ENCODE measurements at places on chromosomes 3 and 15.

DNA sequence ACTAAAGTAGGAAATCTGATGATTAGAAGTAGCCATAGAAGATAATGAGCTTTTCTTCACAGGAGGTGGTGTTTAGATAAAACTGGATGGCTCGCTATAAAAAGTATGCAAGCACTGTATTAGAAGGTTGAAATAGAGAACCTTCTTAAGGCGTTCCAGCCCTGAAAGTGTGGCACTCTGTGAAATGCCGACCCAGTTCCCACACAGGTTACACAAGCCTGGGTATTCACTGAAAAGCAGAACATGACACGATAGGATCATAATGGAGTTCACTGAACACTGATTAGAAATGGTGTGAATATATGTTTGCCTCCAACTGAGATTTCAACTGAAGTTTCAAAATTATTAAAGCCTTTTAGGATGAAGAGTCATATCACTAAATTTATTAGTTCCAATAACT lies 15.0 kb upstream of the LRRC34 start:
- H3K27me3 ChIP-seq, result no peaks in the 10 kb centered on the region
- no peak for DNase-seq
- H3K27ac ChIP-seq, result no peak overlapping the region
- no peaks in the 10 kb centered on the region for H3K36me3 ChIP-seq

DNA sequence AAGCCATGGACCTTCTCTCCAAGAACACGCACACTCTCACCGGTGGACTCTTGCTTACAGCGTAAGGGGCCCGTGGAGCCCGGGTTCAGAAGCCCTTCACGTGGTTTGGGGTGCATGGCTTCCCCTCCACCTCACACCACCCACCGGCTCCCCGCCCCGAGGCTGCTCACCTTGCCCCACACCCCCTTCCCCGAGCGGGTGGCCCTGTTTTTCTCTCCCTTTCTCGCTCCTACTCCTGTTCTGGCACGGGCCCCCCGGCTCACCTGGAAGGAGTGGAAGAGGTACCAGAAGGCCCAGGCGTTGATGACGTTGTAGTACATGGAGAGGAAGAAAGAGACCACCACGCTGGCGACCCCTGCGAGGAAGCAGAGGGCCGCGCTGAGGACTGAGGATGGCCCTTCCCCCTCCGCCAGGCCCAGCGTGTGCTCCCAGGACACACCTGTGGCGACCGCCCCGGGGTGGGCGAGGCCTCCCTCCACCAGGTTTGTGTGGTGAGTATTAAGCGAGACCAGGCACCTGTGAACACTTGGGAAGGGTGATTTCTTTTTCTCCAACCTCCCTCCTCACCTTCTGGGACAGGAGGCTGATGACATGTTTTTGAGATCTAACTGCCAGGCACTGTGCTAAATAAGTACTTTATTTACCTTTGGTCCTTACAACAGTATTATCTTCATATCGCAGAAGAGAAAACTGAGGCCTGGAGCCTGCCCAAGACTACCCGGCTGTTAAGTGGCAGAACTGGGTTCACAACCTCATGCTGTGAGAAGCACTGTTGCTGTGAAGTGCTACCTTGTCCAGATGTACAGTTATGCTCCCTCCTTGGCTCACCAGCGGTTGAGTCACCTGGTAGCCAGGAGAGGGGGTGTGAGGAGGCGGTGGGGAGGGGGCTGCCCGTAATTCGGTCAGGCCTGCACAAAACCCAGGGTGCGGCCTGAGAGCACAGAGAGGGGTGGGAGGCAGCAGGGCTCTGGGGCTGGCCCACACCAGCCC lies 16.3 kb downstream of the SLC6A20 start:
- peaks cover 3% of the 10 kb centered on the region for H3K27me3 ChIP-seq
- no peak for DNase-seq
- no peak overlapping the region for H3K27ac ChIP-seq
- H3K36me3 ChIP-seq, result no peaks in the 10 kb centered on the region
- no peaks in the 10 kb centered on the region for H3K4me1 ChIP-seq

- peaks cover 25% of the 10 kb centered on the region for H3K4me1 ChIP-seq
- no peaks in the 10 kb centered on the region for H3K36me3 ChIP-seq
Measured at GRCh38 chr3:193831495-193832455, 238.8 kb downstream of the OPA1 start.

- no peak for DNase-seq
- H3K4me3 ChIP-seq, result no peak overlapping the region
- peaks cover 2% of the 10 kb centered on the region for H3K36me3 ChIP-seq
Measured at GRCh38 chr15:67422296-67422695, 98.6 kb upstream of the C15orf61 start.

DNA sequence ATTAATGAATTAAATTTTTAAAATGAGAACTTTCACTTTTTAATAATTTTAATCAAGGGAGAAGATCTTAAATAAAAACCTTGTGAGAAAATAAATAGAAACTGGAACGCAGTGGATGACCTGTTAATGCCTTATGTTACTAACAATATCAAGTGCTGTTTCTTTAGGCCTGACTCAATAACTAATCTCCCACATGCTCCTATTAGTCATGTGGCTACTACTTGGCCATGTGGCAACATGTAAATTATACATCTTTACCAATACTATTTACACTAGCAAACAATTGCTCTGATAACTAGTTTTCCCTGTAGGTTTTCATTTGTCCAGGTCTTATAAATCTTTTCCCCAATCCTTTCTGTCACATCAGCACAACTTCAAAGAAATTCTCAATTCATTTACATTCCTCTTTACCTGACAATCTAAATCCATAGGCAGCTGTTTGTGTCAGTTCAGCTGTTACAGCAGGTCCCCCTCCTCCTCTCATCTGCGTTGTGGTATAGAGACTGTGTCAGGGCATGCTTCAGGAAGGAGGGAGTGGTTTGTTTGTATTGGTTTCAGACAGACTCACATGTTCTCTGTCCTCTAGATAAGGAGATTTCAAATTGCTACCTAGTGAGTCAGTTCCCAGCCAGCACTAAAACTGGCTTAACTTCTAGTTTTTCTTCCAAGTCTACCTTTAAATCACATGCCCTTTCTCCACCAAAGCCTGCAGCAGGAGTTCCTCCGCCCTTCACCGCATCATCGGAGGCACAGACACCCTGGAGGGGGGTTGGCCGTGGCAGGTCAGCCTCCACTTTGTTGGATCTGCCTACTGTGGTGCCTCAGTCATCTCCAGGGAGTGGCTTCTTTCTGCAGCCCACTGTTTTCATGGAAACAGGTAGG lies 11.3 kb upstream of the C3orf52 start:
- H3K4me3 ChIP-seq, result no peak overlapping the region
- no peaks in the 10 kb centered on the region for H3K36me3 ChIP-seq
- no peak for DNase-seq

GRCh38 chr3:119817583-119818363 lies 35.9 kb downstream of the NR1I2 start:
- no peak overlapping the region for H3K27ac ChIP-seq
- H3K4me3 ChIP-seq, result no peak overlapping the region
- no peak for DNase-seq
- H3K36me3 ChIP-seq, result no peaks in the 10 kb centered on the region

DNA sequence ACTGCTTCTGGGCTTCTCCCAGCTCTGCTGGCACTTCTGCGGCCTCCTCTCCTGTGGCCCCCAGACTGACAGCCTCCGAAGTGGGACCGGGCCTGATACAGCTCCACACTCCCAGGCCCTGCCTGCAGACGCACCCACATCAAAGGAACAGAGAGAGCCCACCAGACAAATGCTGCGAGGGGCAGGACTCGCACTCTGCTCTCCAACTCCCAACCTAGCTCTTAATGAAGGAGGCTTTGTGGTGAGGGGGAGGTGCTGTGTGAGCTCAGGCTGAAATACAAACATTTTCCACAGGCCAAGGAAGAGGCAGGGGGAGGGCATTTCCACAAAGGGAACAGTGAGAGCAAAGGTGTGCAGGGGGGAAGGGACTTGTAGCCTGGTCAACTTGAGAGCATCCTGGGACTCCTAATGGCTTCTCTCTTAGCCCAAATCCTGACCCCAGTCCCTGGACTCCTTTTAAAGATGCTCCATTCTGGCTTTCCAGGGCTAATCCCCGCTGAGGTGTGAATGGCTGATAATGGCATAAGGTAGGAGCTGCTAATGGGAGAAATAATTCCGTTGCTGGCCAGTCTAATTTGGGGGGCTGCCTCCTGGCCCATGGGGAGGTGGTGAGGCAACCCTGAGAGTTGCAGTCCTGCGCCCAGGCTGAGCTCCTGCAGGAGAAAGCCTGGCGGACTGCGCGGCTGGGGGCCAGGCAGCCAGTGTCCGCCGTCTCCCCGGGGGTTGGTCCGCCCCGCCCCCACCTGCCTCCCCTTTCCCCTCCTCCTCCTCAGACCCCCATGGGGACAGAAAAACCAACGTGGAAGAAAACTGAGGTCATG lies 9.6 kb downstream of the LINGO1 start:
- peaks cover 3% of the 10 kb centered on the region for H3K4me1 ChIP-seq
- H3K36me3 ChIP-seq, result no peaks in the 10 kb centered on the region
- H3K4me3 ChIP-seq, result no peak overlapping the region
- H3K27ac ChIP-seq, result no peak overlapping the region
- no peak for DNase-seq
- H3K27me3 ChIP-seq, result peaks cover 17% of the 10 kb centered on the region

- no peaks in the 10 kb centered on the region for H3K36me3 ChIP-seq
- no peak overlapping the region for H3K27ac ChIP-seq
- no peaks in the 10 kb centered on the region for H3K27me3 ChIP-seq
- H3K4me3 ChIP-seq, result no peak overlapping the region
Measured at GRCh38 chr3:59127071-59127470, 77.2 kb upstream of the CFAP20DC start.

DNA sequence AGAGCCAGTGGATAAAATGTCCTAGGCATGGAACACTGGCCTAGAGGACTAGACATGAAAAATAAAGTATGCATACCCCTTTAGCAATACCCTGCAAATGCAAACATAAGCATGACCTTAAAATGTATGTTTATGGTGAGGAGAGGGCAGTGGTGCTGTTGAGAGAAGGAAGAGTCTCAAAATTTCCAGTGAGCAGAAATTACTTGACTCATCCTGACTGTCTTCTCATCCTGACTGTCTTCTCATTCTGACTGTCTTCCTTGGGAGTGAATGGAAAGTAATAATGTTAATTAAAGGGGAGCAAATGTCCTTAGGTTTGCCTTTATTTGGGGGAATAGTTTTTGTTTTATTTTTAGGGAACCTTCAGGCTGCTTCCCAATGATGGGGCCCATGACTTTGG lies 121.5 kb upstream of the GALNT15 start:
- H3K27ac ChIP-seq, result no peak overlapping the region
- no peaks in the 10 kb centered on the region for H3K36me3 ChIP-seq
- peaks cover 4% of the 10 kb centered on the region for H3K4me1 ChIP-seq

GRCh38 chr3:176971613-176972174 lies 225.6 kb downstream of the TBL1XR1 start:
- no peak overlapping the region for H3K4me3 ChIP-seq
- no peak for DNase-seq
- H3K4me1 ChIP-seq, result no peaks in the 10 kb centered on the region

DNA sequence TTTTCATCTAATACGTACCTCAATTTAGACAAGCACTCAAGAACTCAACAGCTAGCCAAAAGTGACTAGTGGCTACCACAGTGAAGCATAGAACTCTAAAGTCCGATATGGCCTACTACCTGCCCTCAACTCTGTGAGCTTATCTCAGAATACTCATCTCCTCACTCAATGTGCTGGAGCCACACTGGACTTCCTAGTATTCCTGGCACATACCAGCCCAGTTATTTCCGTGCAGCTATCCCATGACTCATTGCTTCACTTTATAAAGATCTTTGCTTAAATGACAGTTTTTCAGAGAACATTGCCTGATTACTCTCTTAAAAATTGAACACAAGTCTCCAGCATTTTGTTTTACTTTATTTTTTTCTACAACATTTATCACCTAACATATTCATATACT lies 524.7 kb downstream of the PYDC2 start:
- H3K27me3 ChIP-seq, result no peaks in the 10 kb centered on the region
- no peak for DNase-seq
- H3K27ac ChIP-seq, result no peak overlapping the region
- H3K4me3 ChIP-seq, result no peak overlapping the region

- H3K27ac ChIP-seq, result no peak overlapping the region
- H3K36me3 ChIP-seq, result no peaks in the 10 kb centered on the region
- DNase-seq, result no peak
Measured at GRCh38 chr3:148175214-148175613, 522.5 kb upstream of the AGTR1 start.

DNA sequence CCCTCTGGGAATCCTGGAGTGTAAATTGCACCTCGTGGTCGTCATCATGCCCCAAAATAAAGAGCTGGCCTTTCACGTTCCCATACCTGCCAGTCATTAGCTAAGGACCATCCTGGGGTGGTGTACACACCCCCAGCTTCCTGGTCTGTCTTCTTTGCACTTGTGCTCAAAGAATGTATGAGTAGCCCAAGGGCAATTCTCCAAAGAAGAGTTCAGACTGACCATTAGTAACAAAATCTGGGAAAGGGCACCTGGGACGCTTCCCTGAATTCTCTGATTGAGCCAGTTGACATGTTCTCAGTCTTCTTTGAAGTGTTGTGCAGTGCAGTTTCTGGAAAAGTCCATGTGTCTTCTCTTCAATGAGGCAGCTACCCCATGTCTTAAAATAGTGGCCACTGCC lies 34.8 kb downstream of the FAM3D start:
- no peaks in the 10 kb centered on the region for H3K36me3 ChIP-seq
- no peak for DNase-seq
- peaks cover 15% of the 10 kb centered on the region for H3K27me3 ChIP-seq
- H3K27ac ChIP-seq, result no peak overlapping the region
- H3K4me3 ChIP-seq, result no peak overlapping the region

- peaks cover 31% of the 10 kb centered on the region for H3K4me1 ChIP-seq
- DNase-seq, result no peak
- no peaks in the 10 kb centered on the region for H3K27me3 ChIP-seq
Measured at GRCh38 chr3:177345973-177346503, 148.8 kb upstream of the TBL1XR1 start.

DNA sequence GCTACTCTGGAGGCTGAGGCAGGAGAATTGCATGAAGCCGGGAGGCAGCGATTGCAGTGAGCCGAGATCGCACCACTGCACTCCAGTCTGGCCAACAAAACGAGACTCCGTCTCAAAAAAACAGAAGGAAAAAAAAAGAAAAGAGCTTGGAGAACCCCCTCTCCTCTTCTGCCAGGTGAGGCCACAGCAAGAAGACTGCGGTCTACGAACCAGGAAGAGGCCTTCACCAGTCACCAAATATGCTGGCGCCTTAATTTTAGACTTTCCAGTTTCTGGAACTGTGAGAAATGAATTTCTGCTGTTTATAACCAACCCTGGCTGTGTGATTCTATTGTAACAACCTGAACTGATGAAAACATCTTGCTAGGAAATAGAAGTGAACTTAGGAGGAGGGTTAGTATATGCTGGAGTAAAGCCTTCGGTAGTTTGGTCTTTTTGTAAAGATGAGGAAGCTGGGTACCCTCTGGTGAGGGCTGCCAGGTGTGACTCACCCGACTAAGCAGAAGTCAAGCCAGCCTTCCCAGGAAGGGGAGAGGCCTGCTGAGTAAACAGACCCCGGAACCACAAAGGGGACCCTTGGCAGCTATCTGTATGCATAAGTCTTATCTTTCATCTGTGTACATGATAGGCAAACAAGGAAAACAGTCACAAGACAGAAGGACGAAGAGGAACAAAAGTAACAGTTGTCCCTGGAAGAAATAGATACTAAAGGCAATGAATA lies 78.7 kb downstream of the KLF13 start:
- H3K4me1 ChIP-seq, result peaks cover 12% of the 10 kb centered on the region
- no peak for DNase-seq
- peak overlapping the region; percentile 62 for H3K4me3 ChIP-seq
- peaks cover 5% of the 10 kb centered on the region for H3K36me3 ChIP-seq
- peaks cover 2% of the 10 kb centered on the region for H3K27me3 ChIP-seq
- H3K27ac ChIP-seq, result peak overlapping the region; percentile 36

GRCh38 chr15:51869060-51869421 lies 39.6 kb downstream of the TMOD3 start:
- peaks cover 2% of the 10 kb centered on the region for H3K4me1 ChIP-seq
- no peak overlapping the region for H3K27ac ChIP-seq
- peaks cover 32% of the 10 kb centered on the region for H3K36me3 ChIP-seq
- H3K4me3 ChIP-seq, result no peak overlapping the region

Measured in memory B cell (primary cell).